ENCODE measurements at places on chromosomes 1 and 21.

- DNase-seq, result no peak
Observed at GRCh38 chr1:78543941-78544643, 53.3 kb downstream of the PTGFR start.

- DNase-seq, result no peak
Observed at GRCh38 chr1:117846674-117847425, 82.6 kb downstream of the GDAP2 start.

DNA sequence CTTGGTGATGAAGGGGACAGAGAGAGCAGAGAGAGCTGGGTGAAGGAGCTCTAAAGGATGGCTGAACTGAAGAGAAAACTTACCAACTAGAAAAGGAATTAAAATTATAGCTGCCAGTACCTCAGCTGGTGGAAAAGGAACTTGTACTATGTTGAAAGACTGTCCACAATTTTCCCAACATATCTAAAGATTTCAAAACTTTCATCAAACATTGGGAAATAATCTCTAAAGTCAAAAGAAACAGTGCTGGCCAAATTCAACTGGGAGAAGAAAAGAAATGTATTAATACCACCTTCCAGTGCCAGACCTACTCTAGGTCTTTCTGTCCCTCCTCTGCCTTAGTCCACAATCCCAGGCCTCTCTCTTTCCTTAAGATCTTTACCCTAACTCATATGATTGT lies 6.1 kb downstream of the SMG5 start:
- no peak for DNase-seq

DNA sequence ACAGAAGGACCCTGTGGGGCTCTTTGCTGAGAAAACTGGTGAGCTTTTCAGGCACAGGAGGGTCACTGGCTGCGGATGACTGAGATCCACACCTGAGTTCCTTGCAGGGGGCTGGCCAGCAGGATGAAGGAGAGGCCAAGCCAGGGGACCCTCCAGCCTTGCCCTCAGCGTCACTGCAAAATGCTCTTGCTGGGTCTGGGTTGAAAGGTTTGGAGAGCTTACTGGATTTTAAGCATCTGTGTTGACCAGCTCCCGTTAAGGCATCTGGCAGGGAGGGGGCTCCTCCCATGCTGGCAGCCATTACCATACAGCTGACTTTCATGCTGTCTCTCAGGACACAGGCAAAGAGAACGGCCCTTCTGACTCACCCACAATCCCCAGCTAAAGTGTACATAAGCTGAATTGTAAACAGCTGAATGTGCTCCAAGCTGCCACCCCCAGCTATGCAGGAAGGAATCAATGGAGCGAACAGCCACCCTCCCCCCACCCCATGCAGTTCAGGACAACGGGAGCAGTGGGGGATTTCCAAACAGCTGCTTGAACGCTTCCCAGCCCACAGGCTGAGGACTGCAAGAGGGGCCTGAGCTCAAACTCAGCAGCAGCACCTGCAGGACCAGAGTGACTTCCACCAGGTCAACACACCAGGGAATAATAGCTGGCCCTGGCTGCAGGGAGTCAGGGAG lies 21.3 kb upstream of the A3GALT2 start:
- no peak for DNase-seq

DNA sequence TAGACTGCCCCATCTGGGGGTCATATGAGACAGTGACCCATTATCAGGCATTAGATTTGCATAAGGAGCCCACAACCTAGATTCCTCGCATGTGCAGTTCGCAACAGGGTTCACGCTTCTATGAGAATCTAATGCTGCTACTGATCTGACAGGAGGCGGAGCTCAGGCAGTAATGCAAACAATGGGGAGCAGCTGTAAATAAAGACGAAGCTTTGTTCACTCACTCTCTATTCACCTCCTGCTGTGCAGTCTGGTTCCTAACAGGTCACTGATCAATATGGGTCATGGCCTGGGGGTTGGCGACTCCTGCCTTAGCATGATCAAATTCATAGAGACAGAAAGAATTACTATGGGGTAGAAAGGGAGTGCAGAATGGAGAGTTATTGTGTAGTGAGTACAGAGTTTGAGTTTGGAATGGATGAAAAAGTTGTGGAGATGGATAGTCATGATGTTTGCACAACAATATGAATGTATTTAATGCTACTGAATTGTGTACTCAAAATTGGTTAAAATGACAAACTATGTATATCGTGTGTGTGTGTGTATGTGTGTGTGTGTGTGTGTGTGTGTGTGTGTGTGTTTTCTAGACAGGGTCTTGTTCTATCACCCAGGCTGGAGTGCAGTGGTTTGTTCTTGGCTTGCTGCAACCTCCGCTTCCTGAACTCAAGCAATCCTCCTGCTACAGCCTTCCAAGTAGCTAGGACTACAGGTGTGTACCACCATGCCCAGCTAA lies 42.2 kb downstream of the BTF3L4 start:
- DNase-seq, result no peak

GRCh38 chr1:94026619-94027380 lies 94.1 kb downstream of the ABCA4 start:
- DNase-seq, result no peak

GRCh38 chr1:62312698-62313097 lies 6.5 kb downstream of the KANK4 start:
- no peak for DNase-seq

DNA sequence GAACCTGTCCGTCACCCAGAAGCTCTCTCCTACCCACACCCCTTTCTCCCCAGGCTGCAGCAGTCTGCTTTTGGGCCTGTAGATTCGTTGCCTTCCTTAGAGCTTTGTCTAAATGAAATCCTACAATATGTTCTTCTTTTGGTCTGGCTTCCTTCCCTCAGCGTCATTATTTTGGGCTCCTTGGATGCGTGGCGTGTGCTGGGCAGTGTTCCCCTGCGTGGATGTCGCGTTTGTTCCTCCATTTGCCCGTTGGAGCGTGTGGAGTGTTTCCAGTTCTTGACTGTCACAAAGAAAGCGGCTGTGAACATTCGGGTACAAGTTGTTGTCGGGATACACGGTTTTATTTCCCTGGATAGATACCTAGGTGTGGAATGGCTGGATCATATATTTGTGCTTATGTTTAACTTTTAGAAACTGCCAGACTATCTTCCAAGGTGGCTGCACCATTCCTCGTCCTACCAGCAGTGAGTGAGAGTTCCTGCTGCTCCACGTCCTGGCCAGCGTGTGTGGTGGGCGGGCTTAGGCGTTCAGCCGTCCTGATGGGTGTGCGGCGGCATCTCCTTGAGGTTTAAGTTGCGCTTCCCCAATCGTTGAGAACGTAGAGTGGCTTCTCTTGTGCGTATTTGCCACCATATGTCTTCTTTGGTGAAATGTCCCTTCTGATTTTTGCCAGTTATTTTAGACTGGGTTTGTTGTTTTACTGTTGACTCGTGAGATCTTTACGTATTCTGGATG lies 31.7 kb downstream of the SKI start:
- no peak for DNase-seq

GRCh38 chr1:6860401-6860800 lies 75.1 kb downstream of the CAMTA1 start:
- no peak for DNase-seq

- no peak for DNase-seq
Observed at GRCh38 chr21:25518491-25518911, 88.8 kb downstream of the MRPL39 start.

DNA sequence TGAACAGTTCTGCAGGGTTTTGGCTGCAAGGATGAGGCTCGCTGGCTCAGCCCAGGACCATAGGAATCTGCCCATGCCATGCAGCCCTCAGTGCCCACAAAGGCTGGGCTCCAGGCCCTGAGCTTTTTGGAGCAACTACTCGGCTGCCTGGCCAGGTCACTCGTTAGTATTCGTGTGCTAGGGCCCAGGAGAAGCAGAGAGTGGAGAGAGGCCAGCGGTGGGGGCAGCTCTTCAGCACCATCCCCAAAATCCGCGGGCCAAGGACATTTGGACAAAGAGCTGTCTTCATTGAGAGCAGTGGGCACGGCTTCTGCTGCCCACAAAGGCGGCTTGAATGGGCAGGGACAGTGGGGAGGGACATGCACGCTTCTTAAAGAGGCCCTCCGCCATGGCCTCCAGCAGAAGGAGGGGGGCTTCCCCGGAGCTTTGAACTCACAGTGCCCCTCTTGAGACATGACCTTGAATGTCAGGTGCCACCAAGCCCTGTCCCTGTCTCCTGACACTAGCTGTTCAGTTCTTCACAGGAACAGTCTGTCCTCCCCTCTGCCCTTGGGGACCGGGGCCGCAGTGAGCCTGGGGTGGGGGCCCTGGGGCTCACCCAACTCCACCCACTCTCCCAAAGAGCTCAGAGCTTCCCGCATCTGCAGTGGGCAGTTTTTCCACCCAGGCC lies 106.1 kb upstream of the ARHGEF16 start:
- no peak for DNase-seq

DNA sequence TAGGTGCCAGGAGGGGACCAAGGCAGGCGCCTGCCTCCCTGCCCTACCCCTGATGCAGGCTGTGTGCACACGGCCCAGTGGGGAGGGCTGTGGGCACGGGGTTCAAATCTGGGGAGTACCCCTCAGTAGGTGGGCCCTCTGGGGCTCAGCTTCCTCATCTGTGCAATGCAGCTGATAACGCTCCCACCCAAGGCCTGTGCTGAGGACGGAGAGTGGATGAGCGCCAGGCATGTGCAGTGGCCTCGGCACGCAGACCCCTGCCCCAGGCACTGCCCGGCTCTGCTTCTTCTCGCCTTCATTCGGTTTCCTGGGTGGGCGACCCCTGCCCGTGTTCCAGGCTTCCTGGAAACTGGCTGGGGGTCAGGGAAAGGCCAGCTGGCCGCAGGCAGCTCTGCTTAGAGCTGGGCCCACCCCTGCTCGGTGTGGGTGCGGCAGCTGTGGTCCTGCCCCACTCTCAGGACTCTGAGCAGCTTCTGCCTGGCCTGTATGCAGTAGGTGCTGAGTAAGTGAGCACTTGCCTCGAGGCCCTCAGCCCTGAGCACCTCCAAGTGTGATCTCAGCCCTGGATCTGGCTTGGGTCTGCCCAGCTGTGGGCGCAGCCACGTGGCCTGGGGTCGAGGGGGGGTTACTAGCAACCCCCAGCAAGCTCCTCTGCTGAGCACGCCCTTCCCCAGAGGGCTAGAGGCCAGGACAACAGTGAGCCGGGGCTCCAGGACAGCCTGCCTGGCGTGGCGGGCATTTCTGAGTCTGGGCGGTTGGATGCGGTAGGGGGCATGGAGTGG lies 11.9 kb upstream of the TNFRSF14 start:
- no peak for DNase-seq

DNA sequence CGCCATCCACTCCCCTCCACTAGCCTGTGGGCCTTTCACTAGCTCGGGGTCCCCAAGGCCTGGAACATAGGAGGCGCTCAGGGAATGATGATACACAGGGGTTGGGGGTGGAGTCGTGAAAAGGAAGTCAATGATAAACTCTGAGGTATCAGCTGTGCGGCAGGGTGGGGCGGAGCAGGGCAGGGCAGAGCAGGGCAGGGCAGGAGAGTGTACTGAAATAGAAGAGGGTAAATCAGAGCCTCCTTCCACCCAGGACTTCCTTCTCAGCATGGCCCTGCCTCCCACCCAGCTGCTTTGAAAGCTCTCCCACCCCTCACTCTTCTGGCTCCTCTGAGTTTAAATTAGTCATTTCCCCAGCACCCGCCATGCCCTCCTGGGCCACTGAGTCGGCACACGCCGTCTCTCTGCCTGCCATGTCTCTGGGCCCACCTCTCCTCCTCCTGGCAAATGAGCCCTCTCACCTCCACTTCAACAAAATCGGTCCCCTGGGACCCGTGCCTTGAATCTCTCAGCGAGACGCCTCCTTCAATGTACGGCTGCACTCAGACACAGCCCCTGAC lies 16.9 kb downstream of the CAPZB start:
- no peak for DNase-seq

DNA sequence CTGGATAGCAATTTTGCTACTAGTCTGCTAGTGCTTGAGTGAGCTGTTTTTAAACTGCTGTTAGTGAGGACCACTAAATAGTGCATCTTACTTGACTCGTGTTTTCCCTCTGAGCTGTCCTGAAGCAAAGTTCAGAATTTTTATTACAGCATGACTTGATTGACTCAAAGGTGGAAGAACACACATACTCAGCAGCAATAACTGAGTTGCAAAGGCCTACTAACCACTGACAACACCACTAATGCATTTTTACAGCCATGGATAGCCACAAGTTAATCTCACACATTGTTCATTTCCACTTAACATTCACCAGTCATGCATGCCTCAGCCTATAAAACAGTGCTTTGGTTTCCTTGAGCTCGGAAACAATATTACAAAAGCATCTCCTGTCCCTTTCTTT lies 148.7 kb downstream of the RUNX1 start:
- no peak for DNase-seq

DNA sequence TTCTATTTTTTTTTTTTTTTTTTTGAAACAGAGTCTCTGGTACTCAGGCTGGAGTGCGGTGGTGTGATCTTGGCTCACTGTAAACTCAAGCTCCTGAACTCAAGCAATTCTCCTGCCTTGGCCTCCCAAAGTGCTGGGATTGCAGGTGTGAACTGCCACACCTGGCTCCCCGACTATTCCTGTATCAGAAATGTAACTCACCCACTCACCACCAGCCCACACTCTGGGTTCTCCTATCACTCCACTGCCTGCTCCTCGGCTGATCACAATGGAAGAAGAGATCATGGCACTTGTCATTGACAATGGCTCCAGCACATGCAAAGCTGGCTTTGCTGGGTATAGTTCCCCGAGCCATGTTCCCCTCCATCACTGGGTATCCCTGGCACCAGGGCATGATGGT lies 15.9 kb downstream of the RABIF start:
- DNase-seq, result no peak

GRCh38 chr1:154975409-154976059 lies 1.1 kb downstream of the CKS1B start:
- DNase-seq, result no peak

- DNase-seq, result no peak
Observed at GRCh38 chr1:35377555-35377954, 109.0 kb downstream of the ZMYM4 start.

DNA sequence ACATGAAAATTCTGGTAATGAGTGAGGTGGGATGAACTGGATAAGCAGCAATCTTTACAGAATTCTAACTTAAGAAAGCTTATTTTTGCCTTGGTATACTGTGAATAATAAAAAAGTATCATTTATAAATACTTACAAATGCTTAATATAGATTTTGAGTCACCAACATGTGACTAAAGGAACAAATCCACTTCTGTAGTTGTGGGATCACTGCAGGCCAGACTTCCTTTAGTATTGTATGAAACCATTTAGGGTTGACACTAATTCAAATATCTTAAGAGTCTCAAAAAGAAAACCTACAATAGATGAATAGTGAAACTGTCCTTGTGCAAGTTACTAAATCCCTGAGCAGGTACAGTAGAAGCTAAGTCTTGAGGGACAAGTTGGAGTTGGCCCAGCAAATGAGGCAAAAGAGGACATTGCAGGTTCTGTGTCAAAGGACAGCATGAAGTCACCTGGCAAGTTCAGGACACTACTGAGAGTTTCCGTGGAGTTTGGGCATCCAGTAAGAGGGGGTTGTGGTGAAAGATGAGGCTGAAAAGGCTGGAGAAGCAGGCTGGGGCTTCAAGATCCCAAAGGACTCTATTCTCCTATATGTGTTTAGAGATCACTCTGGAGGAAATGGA lies 5.9 kb upstream of the THEM4 start:
- DNase-seq, result no peak

- DNase-seq, result no peak
Observed at GRCh38 chr1:207752456-207752998, 673 bp downstream of the CD46 start.
